Occipital lobe (tissue), 3 donors: ENCODE measurements at places on chromosomes 11 and 22.

- no peak for DNase-seq
These were observed 25.4 kb downstream of the NEAT1 start for GRCh38 chr11:65448074-65448417.

- DNase-seq = no peak
These were observed 9.4 kb downstream of the EHD1 start for GRCh38 chr11:64868904-64869570.

GRCh38 chr11:12537778-12538401 is 136.3 kb upstream of the TEAD1 start:
- no peak for DNase-seq

DNA sequence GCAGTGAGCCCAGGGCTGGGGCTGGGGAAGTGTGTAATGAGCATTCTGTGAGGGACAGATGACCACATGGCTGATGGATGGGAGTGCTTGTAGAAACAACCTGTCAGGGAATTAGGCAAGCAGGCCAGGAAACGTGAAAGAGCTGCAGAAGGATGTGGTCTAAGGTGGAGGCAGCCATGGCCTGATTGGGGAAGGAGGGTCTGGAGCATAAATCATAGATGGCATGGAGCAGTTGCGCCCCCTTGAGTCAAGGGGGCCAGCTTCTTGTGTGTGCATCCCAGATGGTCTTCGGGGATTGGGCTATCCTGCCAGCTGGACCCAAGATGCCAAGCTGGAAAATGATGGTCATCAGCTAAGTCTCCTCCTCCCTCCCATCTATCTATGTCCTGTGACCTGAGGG is 119.4 kb upstream of the CLPB start:
- DNase-seq = no peak
